ENCODE measurements at places on chromosomes 1 and 21.

DNA sequence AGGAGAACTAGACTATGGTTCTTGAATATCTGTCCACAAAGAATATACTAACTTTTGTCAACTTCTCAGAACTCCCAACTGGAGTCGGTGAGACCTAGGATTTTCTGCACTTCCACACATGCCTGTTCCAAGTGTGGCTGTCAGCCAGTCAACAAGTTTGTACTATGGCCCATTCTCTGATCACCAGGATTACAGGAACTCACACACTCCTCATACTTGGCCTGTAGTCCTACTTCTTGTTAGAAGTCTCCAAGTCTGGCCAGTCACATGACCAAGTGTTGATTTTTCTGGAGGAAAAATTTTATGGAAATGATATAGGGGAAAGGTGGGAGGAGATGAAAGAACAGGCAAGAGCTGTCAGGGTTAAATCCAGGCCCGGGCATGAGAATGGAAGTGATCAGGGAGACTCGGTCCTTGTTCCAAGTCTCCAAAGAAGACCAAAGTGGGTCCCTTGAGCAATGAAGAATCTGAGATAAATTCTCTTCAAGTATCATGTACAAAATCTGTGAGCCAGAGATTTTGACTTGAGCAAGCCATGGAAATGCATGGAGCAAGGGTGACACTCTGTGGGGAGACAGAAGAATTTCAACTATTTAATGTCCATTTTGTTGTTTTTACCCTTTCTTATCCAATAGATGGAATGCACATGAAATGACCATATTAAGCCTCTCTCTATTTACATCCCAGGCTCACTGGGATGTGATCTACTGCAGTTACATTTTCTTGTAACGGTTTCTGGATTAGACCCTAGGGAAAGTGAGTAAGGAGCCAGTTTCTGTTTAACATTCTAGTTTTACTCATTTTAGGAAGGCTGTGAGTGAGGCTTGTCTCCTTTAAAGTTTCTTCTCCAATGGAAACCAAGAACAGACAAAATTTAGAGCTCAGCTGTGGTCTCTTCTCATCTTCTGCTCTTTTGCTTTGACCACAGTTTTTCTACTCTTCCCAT, 320.9 kb downstream of the ASTN1 start:
- no peak for DNase-seq

DNA sequence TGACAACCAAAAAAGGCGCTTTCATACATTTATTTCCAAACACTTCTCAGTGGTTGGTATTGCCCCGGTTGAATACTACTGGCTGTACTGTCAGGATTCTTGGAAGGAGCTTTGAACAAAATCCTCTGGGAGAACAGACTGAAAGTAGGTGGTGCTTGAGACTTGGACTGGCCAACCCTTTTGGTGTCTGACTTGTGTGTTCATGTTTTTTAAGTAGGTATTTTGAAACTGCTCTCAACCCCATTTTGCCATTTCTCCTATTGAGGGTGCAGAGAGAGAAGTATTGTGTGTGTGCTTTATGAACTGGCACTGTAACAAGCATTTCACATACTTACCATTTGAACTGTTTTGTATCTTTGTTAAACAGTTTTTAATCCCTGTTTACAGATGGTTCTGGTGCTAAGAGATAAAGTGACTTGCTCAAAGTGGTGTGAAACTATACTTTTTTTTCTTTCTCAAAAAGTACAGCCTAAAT, 21.2 kb downstream of the ARID1A start:
- DNase-seq, result no peak

DNA sequence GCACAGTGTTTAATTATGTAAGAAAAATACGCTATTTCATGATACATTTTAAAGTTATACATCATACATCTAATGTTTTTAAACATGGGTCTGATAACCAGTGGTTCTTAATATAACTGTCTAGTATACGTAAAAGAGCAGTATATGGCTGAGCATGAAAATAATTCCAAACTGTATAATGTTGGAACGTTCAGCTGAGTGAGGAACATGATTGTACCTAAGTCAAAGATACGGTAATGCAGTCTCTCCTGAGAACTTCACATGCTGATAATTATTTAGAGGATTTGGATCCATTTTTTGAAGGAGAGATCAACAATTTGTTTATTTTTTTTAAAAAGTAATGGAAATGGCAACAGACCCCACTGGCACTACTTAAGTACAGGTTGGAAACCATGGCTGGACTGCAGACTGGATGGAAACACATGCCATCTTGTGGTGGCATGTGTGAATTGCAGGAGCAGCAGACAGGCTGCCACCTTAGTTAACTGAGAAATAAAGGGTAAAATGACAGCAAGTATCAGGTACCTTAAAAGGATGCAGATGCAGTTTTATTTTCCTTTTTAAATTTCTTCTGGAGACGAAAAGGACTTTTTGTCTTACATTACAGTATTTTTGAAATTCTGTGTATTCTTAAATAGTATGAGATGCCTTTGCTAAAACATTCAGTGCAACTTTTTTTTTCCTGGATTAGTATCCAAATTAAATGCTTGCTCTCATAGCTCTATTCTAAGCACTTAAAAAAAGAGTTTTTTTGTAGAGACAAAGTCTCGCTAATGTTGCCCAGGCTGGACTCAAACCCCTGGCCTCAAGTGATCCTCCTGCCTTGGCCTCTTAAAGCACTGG, 73.8 kb downstream of the MTR start:
- DNase-seq, result no peak

GRCh38 chr21:35045542-35046262, 3.4 kb downstream of the RUNX1 start:
- no peak for DNase-seq

- DNase-seq, result no peak
Measured at GRCh38 chr1:110859062-110859461, 13.9 kb upstream of the CD53 start.

DNA sequence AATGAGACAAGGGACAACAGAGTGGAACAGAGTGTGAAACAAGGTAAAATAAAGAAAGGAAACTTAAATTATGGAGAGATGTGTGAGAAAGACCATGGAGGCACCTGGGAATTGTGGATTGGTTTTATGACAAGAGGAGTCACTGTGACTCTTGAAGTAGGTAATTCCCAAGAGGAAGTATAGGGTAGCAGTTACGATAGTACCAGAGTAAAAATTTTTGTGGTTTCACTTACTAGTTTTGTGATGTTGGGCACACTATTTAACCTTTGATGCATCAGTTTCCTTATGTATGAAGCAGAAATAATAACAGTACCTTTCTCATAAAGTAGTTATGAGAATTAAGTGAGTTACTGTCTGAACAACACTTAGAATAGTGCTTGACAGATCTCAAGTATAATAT, 267.9 kb upstream of the DPYD start:
- DNase-seq, result no peak

DNA sequence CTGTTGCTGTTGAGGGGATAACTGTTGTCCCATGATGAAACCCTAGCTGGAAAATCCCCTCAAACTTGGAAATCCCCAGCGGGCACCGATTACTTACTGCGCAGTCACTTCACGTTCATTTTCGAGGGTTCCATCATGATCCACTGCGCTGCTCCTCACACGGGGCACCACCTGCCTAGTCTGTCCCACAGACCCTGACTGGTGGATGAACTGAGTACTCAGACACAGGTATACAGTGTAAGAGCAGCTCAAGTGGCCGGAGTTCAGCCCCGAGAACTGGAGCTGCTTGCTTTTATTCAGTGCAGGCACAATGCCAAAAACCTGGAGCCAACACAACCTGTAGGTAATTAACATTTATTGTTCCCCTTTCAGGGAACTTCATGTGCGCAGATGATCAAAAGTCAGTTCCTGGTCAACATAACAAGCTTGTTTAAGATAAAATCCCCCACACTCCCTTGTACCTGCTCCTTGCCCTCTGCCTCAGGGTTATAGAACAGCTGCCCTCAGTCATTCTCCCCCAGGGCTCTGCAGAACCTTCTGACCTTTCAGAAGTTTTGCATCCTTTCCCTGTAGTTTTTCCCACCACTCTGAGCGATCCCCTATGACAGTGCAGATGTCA, 46.5 kb upstream of the PRELP start:
- DNase-seq, result no peak
